KG1 (cell line): ENCODE measurements at places on chromosomes 13 and 19.

DNA sequence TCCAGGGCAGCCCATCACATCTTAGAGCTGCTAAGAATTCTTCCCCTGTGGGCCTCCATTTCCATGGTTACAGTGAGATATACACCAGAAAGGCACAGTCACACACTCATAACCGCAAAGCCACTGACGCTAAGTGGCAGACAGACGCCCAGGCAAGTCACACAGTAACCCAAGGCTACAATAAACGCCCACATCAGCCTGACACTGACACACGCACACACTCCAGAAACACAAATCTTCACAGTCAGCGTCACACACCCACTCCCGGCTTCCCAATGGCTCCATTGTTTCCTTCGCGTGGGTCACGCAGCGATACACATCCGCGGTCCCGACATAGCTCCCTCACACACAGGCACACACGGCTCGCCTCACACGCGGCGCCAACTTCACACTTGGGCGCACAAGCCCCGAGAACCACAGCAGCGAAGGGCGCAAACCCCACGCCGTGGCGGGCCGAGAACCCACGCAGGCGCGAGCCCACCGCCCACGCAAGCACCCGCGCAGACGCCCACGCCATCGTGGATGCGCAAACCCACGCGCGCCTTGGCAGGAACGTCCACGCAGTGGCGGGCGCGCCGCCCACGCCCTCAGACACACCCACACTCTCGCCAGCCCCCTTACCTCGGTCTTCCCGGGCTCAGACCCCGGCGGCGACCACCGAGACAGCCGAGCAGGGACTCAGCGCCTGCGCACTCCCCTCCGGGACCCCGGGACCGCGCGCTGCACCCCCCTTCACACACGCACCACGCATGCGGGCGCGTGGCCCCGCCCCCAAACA is at the start of gene ZNF667:
Gene ZNF667 (minus strand): TSS at position 695 of the 778 bp plus-strand sequence. CDS start 14,975 bp downstream, outside the sequence.
- peak; percentile 61 for DNase-seq

- DNase-seq: no peak
These were observed 11.1 kb downstream of the NTN5 start for GRCh38 chr19:48661711-48662090.

DNA sequence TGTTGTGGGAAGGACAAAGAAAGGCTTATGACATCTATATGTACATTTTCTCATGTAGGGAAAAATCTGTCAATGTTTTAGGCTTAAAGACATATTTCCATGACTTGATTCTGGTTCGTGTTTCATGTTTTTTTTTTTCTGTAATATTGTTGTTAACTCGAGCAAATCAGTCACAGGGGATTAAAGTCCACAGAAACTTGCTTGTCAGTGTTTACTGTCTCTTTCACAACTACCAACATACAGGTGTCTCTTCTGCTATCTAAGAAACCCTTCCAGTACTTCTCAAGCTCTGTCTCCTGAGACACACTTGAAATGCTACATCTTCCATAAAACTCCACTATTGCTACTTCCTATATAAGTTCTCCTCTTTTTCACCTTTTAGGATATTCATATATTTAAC is 130.9 kb upstream of the SLITRK6 start:
- no peak for DNase-seq

- peak; percentile 92 for DNase-seq
These were observed 11.0 kb downstream of the MOB3A start for GRCh38 chr19:2084993-2085720.

GRCh38 chr19:17560205-17560595 is 4.8 kb downstream of the COLGALT1 start:
- DNase-seq: no peak

DNA sequence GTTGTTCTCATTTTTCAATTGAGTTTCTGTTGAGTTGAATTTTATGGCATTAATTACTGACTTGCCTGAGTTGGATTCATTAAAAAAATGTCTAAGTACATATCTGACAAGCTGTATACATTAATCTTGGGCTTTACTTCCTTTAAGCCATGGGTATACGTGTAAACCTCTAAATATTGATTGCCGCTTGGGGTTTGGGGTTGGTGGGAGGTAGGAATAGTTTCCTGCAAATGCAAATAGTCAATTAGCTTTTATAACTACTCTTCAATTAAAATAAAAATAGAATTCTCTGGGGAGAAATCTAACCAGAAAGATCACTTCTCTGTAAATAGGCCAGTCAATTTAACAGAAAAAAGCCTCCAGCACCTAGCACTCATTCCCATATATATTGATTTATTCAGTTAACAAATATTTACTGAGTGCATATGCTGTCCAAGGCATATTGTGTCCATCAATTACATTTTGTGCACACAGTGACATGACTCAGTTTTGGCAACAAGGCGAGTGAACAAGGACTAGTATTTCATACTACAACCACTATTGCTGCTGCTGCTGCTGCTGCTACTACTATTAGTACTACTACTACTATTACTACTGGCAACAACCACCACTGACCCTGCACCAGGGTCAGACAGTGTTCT is 306.8 kb downstream of the RFC3 start:
- no peak for DNase-seq

DNA sequence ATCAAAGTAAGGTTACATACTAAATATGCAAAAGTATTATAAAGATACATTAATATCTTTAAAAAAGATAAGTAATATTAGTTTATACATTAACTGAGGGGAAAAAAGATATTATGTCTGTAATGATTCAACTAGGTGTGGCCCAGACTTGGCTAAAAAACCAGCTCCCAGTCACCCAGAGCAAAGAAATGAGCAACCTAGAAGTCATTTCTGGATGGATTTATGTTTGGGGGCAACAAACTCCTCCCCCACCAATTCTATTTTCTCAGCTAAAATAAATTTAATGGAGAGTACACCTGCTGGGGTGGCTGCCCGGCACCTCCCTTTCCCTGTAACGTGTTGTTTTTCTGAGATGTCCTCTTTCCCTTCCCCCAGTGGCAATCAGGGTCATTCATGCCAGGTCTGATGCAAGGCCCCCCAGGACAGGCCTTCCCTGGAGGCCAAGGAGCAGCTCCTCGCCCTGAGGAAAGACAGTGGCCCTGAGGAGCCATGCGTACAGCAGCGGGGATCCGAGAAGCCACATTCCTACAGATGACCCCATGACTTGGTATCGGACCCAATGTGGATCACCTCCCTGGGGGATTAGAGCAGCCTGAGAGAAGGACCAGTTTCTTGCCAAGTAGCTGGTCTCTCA is 78.6 kb upstream of the DOCK9 start:
- DNase-seq: no peak

DNA sequence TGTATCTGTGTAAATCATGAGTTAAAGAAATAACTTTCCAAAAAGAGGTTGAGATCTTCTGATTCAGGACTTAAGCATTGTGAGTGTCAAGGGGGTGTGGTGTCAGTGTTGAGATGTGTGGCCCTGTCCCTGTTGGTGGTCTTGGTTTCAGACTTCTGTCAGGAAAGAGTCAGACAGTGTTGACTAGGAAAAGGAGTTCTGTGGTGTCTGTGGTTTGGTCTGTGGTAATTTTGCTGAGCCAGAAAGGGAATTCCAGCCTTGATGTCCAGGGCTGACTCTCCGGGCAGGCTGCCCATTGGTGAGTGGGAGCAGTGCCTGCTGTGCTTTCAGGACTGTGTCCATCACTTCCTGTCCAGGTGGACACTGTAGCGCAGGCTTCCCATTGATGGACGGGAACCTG is 39.8 kb upstream of the IGFL4 start:
- DNase-seq: no peak

DNA sequence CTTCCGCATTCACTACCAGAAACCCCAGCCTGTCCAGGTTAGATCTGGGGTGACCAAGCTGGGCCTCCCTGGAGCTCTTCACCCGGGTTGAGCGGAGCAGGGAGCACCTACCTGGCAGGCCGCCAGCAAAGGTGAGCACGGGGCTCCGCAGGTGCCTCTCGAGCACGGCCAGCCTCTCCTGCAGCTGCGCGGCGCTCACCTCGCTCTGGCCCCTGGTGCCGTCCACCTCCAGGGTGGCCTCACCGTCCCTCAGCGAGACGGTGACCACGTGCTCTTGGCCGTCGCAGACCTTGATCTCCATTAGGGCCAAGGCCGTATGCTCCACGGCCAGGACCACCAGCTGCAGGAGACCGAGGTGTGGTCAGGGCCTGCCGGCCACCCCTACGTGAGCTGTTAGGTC is 42.0 kb downstream of the GAS6 start:
- DNase-seq: no peak

- no peak for DNase-seq
These were observed 1.7 kb downstream of the ZNF264 start for GRCh38 chr19:57192993-57193392.

- no peak for DNase-seq
These were observed 22.2 kb upstream of the LRP3 start for GRCh38 chr19:33171916-33172359.

GRCh38 chr19:32542477-32543108 is 38.4 kb upstream of the PDCD5 start:
- no peak for DNase-seq

GRCh38 chr13:78934336-78934735 is 275.4 kb upstream of the OBI1 start:
- no peak for DNase-seq

GRCh38 chr13:97521726-97522125 is 87.8 kb downstream of the RAP2A start:
- no peak for DNase-seq

GRCh38 chr13:73173279-73173811 is 114.5 kb downstream of the KLF5 start:
- no peak for DNase-seq

- no peak for DNase-seq
These were observed 224.5 kb downstream of the EFNB2 start for GRCh38 chr13:106311004-106311403.

DNA sequence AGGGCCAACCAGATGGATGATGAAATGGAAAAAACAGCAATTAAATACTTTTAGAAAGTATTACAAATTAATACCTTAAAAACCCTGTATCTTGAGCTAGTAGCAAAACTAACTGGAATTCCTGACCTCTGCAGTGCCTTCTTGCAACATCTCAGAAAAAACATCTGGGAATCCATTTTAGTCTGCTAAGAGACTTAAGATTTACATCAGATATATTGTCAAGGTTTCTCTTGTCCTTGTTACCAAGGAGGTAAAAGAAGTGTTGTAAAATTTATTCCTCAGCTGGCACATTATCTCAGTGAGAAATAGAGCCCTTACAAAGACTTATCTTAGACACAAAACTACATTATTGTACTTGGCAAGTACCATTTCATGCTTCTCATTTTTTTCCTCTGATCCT is 18.5 kb downstream of the KCNRG start:
- no peak for DNase-seq
